ENCODE measurements at places on chromosomes 13 and 19.
A peak's percentile ranks its signal among the peaks of the same experiment; 100 is the strongest.

- DNase-seq, result no peak
Measured at GRCh38 chr19:31254180-31254551, 95.1 kb downstream of the TSHZ3 start.

DNA sequence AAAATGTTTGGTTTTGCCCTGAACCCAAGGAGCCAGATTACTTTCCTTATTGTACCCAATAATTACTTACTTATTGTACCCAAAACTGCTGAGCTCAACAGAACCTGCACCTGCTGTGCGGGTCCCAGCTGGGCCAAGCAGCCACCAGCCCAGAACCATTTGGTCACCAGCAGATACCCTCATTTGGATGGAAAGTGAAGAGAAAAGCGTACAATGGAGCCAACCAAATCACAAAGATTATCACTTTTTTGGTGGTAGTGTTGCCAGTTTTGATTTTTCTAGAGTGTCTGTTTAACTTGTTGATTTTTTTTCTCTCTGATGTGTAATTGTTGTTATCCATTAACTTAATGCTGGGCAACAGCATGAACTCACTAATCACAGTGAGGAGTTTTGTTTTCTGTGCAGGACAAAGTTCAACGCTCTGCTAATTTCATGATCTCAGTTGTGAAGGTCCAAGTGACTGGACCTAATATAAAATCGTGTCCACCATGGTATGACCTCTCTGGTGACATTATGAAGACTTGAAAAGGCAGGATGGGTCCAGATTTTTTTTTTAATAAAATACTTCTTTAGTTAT is 23.8 kb downstream of the SPATA13 start:
- no peak for DNase-seq

GRCh38 chr13:20997301-20998161 is 63.9 kb downstream of the LATS2 start:
- DNase-seq, result no peak

GRCh38 chr19:57111329-57111644 is 8.5 kb upstream of the USP29 start:
- DNase-seq, result no peak

GRCh38 chr13:95745289-95745688 is 68.3 kb downstream of the DNAJC3 start:
- no peak for DNase-seq

DNA sequence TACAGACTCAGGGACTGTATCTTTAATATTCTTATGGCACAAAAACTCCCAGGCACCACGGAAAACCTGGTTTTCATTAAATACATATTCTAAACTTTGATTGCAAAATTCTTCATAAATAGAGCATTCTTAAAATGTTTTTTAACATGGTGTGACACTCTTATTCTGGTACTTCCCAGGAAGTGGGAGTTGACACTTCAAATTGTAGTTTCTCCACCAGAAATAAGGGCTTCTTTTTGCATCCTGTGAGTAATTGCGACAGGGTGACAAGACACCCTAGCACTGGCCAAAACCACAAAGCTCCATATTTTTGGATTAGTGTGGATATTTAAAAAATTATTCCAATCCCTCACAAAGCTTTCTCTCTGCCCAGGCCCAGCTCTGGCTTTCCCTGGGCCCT is 43.6 kb upstream of the MTIF3 start:
- DNase-seq, result no peak

- no peak for DNase-seq
Measured at GRCh38 chr13:44938854-44939253, 50.4 kb downstream of the NUFIP1 start.

DNA sequence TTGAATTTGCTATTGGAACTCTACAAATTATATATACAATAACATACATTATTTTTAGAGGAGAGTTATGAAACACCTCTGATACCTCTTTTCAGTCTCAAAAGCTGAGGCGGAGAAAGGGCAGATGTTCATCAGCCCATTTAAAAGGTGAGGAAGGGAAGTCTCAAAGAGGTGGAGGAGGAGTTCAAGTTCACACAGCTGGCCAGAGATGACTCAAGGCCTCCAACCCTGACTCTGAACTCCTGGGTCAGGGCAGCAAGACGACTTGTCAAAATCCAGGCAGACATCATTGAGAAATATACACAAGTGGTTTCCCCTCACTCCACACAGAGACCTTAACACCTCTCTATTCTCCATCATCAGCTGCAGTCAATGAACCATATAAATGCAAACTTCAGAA is 2.1 kb downstream of the SIAH3 start:
- no peak for DNase-seq

- DNase-seq, result no peak
Measured at GRCh38 chr13:86121881-86122280, 322.7 kb upstream of the SLITRK6 start.

DNA sequence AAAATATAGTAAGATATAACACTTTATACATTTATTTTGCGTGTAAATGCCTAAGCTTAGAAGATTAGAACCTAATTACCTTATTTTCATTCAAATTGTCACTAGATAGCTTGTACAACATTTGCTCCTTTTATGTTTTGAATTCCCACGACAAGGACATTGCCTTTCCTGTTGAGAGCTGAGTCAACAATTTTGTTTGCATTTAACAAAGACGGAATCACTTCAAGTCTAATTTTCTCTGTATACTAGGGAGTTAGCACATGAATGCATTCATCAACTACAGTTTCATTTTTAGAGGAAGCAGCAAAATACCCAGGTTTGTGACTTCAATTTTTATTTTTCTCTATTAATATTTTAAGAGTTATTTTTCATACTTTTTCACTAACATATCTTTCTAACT is 48.7 kb upstream of the PCCA start:
- peak; percentile 77 for DNase-seq

- DNase-seq, result peak; percentile 84
Measured at GRCh38 chr19:13150187-13150930, at the start of the genes IER2 and STX10. Gene IER2, plus strand, starts transcription at chr19:13150411. Its CDS starts 2,776 bp downstream, at chr19:13153187. Gene STX10, minus strand, starts transcription at chr19:13150375. Its CDS starts 202 bp downstream, at chr19:13150173.

- no peak for DNase-seq
Measured at GRCh38 chr13:79070343-79070974, 335.6 kb downstream of the RBM26 start.

DNA sequence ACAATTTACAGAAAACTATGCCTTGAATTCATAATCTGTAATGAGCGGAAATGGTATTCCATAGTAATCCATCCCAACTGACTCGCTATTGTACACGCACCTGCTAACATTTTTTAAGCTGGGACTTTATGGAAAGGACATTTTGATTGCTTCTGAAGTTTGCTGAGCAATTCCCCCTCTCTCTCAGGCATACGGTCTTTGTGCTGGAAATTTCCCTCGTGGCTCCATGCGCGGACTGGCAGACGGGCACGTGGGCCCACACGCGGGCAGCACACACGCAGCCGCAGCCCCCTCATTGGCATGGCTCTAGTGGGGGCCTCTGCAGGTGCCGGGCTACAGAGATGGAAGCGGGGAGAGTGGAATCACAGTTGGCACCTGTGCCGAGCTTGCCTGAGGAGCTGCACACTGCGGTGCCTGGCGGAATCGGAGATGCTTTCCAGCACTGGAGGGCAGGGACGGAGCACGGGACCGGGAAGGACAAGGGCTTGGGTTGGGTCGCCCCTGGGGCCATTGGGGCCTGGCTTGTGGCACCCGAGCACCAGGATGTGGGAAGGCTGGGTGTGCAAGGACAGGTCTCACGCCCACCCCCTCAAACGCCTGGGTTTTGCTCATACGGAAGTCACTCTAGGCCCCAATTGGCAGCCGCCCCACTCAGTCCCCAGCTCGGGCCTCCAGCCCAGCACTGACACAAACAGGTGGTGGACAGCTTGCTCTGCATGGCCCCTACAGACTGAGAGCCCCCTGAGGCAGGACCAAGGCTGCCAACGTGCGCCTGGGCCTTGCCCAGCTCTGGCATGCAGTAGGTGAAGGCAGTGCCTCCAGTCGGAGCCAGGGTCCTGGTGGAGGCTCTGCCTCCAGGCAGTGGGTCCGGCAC is 30.2 kb upstream of the CCNE1 start:
- DNase-seq, result no peak

DNA sequence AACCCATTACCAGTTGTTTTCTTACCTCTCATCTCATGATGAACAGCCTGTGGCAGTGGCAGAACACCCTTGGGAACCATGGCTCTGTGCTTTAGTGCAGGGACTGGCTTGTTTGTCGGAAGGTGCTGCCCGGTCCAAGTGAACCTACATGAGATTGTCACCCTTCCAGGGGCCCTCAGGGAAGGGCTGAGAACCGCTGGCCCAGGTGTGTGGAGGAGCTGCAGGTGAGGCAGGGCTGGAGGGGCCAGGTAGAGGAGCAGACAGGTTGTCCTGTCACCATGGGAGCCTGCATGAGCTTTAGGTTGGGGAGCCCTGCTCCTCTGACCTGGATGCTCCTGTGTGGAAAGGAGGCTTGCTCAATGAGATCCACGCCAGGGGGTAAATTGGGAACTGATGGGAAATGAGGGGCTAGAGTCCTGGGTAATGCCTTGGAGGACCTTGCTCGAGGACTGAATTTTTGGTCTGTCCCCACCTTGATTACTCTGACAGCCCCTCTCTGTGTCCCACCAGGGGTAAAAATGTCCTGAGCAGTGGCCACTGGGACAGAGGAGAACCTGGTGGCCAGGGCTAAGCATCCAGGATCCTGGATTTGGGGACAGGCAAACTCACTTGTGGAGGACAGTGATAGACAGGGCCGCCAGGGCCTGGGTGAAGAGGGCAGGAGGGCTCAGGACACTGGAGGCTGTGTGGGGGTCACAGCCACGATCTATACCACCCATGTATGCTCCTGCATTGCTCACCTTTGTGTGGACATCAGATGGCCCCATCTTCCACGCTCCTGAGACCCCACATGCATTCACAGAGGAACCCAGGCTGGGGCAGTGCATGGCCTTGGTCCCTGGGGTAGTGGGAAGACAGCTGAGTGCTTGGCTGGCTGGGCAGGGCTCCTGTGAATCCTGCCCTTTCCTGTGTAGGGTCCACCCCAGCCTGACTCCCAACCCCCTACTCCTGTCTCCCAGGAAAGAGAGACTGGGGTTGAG is 24.1 kb upstream of the CEACAM1 start:
- DNase-seq, result no peak

DNA sequence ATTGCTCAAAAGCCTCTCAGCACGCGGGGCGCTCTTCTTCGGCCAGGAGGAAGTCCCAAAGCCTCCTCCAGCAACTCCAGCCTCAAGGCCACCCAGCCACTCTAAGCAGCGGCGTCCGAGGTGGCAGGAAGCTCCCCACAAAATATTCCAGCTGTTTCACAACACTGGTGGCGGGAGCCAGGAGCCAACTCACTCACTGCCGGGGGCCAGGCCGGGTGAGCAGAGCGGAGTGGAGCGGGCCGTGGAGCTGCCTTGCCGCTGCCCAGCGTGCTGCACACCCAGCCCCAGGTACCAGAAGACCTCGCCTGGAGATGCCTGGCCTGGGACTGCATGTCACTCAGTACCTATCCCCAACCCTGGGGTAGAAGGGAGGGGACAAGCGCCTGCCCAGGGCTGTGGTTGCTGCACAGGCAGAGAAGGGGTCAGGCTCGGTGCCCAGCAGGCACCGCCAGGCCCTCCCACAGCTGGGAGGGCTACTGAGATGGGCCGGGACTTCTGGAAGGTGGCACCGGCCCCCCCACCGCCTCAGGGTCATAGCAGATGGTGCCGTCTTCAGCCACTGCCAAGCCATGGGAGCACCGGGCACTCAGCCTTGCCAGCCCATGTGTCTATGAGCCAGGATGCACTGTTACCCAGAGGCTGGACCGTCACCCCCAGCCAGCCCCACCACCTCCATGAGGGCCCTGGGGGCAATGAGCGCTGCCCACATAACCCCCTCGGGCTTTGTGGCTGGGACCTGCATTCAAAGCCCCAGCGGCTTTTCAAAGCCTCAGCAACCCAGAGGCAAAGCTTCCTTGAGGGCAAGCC is 59.2 kb downstream of the MLLT1 start:
- DNase-seq, result no peak

DNA sequence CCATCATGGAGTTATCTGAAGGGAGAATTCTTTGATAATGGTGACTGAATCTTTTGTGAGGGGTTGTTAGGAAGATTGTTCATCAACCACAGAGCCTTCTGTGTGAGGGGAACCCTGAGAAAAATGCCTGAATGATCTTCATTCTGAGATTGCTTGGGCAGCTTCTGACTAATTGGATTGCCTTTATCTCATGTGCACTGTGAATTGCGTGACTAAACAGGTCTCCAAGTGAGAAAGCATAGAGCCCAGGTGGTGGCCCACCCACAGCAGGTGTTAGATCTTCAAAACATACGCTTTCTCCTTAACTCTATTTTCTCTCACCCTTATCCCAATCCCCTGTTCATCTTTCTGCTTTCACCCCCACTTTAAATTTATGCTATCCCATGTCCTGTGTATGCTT is 58.3 kb downstream of the DOCK9 start:
- DNase-seq, result no peak

DNA sequence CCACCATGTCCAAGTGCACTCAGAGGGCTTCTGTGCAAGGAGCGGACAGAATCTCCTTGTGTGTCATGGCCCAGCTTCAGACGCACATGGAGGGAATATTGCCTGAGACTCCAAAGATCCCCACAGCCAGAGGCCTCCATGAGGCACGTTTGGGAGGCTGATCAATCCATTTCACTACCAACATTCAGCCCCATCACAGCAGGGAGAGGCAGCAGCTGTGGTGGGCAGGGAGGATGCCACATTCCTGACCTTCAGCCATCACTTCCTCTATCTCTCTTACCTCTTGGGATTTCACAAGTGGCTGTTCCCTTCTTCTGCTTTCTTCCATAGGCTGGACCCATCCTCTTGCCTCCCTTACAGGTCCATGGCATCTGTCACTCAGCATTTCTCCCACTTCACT is 82.4 kb upstream of the MBNL2 start:
- no peak for DNase-seq

- DNase-seq, result no peak
Measured at GRCh38 chr13:72384879-72385278, 342.6 kb downstream of the MZT1 start.

- DNase-seq, result no peak
Measured at GRCh38 chr13:20340759-20341171, 108.6 kb upstream of the GJB6 start.

DNA sequence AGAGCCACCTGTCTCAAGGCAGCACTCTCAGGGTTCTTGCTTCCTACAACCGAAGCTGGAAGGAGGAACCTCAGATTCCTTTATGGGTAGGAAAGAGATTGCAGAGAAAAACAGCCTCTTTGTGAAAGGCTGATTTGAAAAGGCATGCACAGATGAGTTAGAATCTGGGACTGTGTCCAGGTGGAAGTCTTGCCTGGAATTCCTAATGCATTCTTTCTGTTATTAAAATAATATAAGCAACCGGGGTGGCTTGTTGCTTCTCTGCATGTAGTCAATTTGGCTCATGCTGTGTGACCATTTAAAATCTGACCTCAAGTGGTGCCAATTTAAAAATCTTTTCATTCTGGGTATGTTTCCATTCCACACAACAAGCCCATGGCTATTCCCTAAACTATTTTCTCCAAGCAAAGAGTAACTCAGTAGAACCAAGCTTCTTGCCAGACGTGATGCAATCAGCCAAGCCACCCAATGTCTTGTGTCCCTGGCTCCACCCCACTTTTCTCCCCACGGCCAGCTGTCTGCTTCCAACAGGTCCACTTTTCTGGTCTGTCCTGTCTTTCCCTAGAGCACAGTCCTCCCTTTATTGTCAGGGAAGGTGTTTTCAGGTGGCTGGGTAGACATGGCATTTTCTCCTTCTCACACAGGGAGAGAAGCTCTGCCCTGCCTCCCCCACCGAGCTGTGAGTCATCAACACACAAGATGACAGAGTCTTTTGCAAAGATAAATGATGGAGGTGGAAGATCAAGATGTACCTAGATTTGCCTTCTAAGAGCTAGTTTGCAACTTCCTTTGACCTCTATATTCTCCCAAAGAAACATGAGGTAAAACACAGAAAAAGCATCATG is 394.3 kb downstream of the FOXO1 start:
- DNase-seq, result no peak

GRCh38 chr13:34764246-34764645 is 177.8 kb upstream of the NBEA start:
- DNase-seq, result no peak

All from NCI-H2081 (cell line).